ENCODE measurements at places on chromosomes 6 and 20.

DNA sequence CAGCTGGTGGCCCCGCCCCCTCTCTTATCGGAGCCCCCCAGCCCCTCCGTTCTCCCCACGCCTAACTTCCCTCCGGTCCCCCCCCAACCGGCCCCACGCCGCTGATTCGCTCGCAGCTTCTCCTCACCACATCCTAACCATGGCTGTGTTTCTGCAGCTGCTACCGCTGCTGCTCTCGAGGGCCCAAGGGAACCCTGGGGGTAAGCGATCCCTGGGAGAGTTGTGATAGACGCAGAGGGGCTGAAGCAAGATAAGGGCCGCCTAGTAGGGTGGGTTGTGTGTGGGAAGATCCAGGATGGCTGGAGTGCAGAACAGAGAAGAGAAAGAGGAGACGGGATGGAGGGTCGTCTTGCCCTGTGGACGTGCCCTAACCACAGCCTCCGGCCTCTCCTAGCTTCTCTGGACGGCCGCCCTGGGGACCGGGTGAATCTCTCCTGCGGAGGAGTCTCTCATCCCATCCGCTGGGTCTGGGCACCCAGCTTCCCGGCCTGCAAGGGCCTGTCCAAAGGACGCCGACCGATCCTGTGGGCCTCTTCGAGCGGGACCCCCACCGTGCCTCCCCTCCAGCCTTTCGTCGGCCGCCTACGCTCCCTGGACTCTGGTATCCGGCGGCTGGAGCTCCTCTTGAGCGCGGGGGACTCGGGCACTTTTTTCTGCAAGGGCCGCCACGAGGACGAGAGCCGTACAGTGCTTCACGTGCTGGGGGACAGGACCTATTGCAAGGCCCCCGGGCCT is at the start of gene MPIG6B:
MPIG6B (plus strand) TSS at position 129 of the 735 bp plus-strand sequence; CDS start at position 140, 11 bp downstream.
- DNase-seq: no peak

- peak; percentile 14 for DNase-seq
These were observed 184.3 kb upstream of the SNX9 start for GRCh38 chr6:157638779-157639178.

DNA sequence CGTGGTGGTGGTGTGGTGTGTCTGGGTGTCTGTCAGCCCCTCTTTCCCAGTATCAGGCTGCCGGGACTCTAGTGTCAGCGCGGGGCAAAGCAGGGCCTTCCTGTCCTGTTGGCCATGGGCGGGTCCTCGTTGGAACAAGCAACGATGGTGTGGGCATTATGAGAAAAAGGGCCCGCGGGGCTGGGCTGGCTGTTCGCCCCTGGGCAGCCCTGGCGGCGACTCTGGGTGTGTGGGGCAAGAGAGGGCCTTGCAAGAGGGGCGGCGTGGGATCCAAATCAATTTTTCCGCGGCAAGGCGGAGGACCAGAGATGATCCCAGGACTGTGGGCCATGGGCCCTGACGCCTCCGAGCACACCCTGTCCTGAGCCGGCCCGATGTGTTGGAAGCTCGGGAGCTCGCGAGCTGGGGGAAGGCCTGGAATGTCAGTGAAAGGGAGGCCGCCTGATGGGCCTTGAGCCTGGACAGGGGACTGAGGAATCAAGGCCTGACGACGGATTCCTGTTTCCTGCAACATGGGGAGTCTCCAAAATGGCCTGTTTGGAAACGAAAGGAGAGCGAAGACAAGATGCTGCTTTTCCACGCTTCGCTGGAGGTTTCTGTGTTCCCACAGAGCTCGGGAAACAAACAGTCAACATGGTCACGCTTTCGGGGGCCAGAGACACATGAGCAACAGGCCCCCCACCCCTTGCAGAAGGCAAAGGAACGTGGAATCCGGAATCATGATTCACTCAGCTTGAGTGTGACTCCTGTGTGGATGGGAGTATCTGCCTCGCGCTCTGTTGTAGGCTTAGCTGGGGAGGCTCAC is 364.7 kb upstream of the DEFB115 start:
- no peak for DNase-seq

DNA sequence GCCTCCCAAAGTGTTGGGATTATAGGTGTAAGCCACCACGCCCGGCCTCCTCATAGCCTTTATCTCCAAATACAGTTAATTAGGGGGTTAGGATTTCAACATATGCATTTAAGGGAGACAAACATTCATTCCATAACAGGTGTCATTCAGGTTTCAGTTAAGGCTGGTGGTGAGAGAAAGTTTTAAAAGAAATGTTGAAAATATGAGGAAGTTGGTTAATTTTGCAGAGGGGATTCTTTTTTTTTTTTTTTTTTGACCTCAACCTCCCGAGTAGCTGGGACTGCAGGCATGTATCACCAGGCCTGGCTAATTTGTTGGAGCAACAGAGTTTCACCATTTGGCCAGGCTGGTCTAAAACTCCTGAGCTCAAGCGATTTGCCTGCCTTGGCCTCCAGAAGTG is 12.5 kb upstream of the EBF4 start:
- DNase-seq: no peak

DNA sequence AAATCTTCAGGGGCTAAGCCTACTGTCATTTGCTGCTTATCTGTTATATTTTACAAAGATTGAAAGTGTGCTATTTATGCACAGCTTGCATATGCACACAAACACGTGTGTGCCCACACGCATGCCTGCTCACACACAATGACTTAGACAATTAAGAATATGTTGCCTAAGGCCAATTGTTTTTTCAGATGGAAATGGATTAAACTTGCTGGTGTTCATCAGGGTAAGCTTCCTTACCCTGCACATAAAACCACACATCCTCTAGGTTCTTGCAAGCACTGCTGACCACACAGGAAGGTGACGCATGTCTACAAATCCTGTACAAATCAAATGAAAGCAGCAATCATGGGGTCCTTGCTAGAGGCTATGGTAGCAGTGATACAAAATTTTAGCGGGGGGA is 58.4 kb downstream of the GJA10 start:
- no peak for DNase-seq

GRCh38 chr6:37182736-37183590 is 13.0 kb downstream of the PIM1 start:
- no peak for DNase-seq

GRCh38 chr20:2800521-2801285 is at the start of gene CPXM1:
Gene CPXM1, minus strand, starts transcription at chr20:2800627. Its CDS starts 55 bp downstream, at chr20:2800572.
- DNase-seq: peak; percentile 50

GRCh38 chr6:2979819-2980464 is 8.6 kb upstream of the SERPINB6 start:
- no peak for DNase-seq

DNA sequence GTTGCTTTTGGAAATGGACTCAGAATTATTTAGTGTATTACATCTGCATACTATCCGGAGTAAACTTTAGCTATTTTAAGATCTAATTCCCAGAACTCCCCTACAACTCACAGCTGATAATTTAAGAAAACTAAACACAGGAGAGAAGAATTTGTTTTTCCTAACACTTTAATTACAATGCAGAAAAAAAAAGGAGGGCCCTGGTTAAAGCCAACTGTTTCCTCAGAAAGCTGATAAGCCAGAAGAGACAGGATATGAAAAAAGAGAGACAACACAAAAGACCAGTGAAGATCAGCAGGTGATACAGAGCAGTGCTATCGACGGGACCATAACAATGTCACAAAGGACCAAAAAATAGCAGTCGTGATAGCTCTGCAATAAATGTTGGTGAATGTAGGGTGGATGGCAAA is 5.8 kb downstream of the IFNGR1 start:
- no peak for DNase-seq

- no peak for DNase-seq
These were observed 77.1 kb downstream of the SGK1 start for GRCh38 chr6:134240665-134241431.

DNA sequence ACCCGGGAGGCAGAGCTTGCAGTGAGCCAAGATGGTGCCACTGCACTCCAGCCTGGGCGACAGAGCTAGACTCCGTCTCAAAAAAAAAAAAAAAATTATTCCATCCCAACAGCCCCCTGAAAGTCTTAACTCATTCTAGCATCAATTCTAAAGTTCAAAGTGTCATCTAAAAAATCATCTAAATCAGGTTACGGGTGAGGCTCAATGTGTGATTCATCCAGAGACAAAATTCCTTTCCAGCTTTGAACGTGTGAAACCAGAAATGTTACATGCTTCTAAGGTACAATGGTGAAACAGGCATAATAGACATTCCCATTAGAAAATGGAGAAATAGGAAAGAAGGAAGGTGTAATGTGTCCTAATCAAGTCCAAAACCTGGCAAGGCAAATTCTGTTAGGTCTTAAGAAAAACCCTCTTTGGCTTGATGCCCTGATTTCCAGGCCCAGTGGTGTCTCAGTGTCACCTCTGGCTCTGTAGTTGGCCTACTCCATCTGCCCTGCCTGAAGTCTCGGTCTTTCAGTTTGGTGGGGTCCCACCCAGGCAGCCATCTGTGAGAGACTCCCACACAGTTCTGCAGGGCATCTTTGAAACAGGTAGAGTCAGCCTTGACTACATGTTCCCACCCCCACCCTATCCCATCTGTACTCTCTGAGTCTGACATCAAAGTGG is 43.5 kb downstream of the HFE start:
- DNase-seq: no peak

DNA sequence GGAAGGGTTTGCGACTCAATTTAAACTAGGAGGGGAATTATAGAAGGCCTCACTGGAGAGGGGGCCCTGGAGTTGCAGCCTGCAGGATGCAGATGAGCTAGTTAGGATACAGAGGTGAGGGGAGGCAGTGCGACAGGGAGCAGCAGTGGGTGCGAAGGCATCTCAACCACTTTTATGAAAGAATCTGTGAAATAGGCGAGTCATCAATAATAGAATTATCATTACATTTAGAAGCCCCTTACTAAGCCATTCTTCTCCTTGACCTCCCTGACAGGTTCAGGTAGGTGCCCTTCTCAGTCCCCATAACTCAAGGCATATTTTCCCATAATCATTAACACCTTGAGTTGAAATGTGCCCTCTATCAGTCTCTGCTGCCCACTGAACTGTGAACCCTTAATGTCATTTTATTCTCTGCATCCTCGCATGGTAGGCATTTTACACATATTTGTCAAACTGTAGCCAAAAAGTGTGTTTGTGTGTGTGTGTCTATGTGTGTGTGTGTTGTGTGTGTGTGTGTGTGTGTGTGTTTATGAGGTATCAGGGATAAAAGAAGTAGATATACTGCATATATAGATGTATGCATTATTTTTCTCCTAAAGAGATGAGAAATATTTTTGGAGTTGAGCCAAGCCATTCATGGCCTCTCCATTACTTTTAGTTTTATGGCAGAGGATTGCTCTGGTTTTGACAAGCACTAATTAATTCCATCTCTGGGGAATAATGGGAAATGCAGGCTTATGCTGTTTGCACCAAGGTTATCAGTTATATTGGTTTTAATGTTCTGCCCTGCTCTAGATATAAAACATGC is 898.8 kb downstream of the KIF16B start:
- DNase-seq: peak; percentile 82

- DNase-seq: no peak
These were observed 110.8 kb upstream of the MLN start for GRCh38 chr6:33914645-33915044.

- no peak for DNase-seq
These were observed 137.7 kb downstream of the INSM1 start for GRCh38 chr20:20505554-20505953.

DNA sequence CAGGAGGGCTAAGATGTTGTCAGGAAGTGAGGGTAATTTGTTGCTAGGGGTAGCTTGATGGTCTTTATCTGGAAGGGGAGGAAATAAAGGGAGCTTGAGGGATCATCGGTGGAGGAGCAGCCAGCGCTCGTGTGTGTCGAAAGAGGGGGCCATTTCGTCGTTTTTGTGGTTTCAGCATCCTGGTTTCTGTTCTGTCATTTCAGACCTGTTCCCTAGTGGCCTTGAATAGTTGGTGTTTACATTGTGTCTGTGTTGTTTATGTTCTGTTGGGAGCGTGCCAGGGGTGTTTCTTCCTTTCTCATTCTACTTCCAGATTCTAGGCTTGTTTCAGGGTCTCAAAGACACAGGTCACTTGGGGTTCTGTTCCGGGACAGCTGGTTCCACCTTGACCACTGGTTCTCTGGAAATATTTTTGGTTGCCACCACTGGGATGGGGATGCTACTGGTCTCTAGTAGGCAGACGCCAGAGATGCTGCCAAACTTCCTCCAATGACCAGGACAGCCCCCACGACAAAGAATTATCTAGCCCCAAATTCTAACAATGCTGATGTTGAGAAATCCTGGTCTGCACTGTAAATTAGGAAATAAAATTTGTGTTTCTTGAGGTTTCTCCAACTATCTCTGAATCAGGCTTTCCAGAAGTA is 113.9 kb upstream of the NAA20 start:
- peak; percentile 3 for DNase-seq

DNA sequence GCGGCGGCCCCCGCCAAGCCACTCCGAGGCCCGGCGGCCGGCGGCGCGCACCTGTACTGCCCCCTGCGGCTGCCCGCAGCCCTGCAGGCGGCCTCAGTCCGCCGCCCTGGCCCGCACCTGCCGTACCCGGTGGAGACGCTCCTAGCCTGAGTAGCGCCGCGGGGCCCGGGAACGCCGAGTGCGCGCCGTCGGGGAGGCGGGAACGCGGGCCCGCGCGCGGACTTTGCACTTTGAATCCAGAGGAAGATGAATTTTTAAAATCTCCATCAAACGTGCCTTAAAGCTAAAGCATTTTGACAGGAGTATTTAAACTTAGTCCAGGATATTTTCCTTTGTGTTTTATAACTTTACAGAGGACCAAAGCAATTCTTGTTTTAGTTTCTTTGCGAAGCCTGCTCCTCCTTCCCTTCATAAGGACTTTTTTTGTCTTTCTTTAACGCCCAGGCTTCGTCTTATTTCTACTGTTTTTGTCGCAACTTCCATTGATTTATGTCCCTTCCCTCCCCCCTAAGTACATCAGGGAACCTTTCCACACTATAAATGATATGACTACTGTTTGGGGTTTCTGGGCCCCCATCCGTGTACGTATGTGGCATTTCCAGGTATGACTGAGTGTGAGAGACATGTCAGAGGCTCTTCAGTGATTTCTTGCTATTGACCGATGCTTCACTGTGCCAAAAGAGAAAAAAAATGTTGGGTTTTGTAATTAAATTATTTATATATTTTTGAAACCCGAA is 2.0 kb downstream of the FOXQ1 start:
- peak; percentile 45 for DNase-seq

- no peak for DNase-seq
These were observed 212.1 kb downstream of the BMP2 start for GRCh38 chr20:6979621-6980020.

- DNase-seq: no peak
These were observed 72.0 kb downstream of the SYNJ2 start for GRCh38 chr6:158053377-158054313.

GRCh38 chr20:32091888-32092346 is 17.6 kb upstream of the TM9SF4 start:
- peak; percentile 76 for DNase-seq

- DNase-seq: no peak
These were observed 217.1 kb upstream of the MAP3K7 start for GRCh38 chr6:90803956-90804355.

DNA sequence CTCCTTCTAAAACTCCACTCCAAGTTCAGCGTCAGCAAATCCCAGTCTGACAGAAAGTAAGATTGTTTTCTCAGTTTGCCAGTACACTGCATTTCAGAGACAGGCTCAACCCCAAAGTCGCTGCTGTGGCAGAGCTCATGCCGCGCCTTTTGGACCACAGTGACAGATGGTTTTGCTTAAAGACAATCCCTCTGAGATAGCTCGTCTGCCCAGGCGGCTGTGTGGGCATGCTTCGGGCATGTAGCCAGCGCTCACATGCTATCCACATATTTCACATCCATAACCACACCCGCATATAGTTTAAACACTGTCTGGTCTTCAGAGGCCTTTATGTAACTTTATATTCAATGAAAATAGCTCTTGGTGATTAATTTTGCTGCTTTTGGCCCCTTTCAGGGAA is 14.7 kb upstream of the PXDC1 start:
- no peak for DNase-seq

Measured in NCI-H1105 treated with DMSO at 0.1 percent for 48 hours (cell line).